ENCODE measurements at places on chromosomes 6 and 20.

DNA sequence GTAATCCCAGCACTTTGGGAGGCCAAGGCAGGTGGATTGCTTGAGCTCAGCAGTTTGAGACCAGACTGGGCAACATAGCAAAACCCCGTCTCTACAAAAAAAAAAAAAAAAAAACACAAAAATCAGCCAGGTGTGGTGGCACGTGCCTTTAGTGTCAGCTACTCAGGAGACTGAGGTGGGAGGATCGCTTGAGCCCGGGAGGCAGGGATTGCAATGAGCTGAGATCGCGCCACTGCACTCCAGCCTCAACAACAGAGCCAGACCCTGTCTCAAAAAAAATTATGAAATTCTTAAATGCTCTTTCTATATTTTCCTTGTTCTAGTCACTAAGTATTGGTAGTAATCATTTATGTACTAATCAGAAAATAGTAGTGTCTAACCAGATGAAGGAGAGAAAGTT is 30.6 kb downstream of the SYTL3 start:
- no peak for DNase-seq

- DNase-seq: no peak
These were observed 46.2 kb upstream of the ZNF184 start for GRCh38 chr6:27518881-27519795.

DNA sequence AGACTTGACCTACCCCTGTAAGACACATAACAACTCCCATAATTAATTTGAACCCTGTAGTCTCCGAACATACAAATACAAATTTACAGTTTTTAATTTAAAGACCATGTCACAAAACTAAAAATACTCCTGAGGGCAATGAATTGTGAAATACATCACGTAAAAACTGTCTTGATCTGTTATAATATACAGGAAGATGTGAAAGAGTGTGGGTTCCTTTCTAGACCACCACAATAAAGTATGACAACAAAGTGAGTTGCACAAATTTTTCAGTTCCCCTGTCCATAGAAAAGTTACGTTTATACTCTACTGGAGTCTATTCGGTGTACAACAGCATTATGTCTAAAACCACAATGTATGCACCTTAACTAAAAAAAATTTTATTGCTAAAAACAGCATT is 11.0 kb upstream of the BLOC1S5 start:
- no peak for DNase-seq

DNA sequence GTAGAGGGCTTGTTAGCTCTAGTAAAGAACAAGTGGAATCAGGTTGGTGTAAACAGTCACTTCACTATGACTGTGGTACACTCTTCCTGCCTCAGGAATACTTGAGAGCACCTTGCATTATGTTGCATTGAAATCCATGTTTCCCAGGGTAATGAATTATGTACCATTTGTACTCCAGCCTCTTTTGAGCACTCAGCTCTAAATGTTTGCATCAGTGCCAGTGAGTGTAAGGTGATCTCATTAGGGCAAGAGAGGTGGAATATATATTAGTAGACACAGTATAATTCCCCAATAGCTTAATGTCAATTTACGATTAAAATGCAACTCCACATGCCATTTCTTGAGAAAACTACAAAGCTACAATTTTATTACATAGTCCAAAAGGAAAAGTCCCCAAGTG is 319.6 kb upstream of the POU3F2 start:
- no peak for DNase-seq

- DNase-seq: no peak
These were observed 80.2 kb downstream of the CDH4 start for GRCh38 chr20:61332016-61332975.

GRCh38 chr20:59342023-59342957 is 41.9 kb downstream of the EDN3 start:
- DNase-seq: no peak

- DNase-seq: no peak
These were observed 824 bp upstream of the SCRT2 start for GRCh38 chr20:676315-676937.

DNA sequence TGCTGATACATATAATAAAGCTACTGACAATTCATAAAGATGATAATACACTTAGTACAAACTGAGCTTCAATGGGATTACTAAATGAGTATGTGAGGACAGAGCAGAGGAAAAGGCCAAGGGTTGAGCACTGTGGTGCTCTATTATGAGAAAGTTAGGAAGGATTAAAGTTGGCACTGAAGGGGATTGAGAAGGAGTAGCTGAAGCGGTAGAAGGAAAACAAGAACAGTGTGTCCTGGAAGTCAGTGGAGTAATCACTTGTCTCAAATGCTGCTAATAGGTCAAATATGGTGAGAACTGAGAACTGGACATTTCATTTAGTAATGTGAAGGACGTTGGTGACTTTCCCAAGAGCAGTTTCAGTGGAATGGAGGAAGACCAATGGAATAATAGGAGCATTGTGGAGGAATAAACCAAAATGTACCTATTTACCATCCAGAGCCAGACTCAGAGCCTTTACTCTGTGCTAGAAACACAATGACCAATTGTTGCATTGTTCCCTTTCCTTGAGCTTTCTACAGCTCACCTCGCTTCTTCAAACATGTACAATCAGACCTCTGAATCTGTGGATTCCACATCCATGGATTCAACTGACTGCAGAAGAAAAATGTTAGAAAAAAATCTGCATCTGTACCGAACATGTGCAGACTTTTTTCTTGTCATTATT is 255.9 kb downstream of the LAMA2 start:
- no peak for DNase-seq

DNA sequence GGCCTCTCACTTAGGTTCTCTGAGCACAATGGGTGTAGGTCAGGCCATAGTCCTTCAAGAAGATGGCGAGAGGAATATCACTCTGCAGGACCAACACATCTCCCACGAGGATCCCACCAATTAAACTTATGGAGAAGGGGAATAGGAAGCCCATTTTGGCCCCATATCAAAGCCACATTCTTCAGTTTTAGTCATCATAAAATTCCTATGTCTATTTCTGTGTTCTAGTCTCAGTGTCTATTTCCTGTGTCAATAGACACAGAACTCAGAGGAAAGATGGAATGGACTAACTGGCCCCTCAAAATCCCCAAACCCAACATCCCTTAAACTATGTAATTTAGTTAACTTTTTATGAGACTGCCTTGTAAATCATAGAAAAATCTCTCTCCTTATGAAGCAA is 216.8 kb downstream of the HACE1 start:
- no peak for DNase-seq

- DNase-seq: no peak
These were observed 11.2 kb downstream of the SLC22A2 start for GRCh38 chr6:160247457-160247883.

- DNase-seq: no peak
These were observed 726.6 kb downstream of the RFPL4B start for GRCh38 chr6:113073611-113074191.

GRCh38 chr6:85166114-85166741 is 283.7 kb upstream of the NT5E start:
- DNase-seq: no peak

- DNase-seq: no peak
These were observed 88.1 kb upstream of the IFNGR1 start for GRCh38 chr6:137307163-137307854.

DNA sequence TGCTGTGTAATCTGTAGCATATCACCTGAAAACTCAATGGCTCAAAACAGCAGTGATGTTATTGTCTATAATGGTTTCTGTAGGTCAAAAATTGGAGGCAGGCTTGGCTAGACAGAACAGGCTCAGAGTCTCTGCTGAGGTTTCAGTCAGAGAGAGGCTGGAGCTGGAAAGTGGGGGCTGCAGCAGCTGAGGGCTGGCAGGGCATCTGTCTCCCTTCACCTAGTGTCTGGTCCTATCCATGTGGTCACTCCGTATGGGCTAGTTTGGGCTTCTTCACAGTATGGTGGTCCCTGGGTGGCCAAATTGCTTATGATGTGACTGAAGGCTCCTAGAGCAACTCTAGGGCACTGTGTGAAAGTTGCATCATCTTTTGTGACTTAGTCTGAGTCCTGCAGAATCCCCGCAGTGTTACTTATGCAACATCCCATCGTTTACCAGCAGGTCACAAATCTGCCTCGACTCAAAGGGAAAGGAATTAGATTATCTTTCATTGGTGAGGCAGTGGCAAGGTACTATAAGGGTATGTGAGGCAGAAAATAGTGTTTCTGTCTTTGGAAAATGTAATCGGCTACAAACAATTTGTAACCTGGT is 497.0 kb downstream of the EPHA7 start:
- no peak for DNase-seq

- DNase-seq: no peak
These were observed 2.6 kb downstream of the TSPYL1 start for GRCh38 chr6:116277124-116277523.

DNA sequence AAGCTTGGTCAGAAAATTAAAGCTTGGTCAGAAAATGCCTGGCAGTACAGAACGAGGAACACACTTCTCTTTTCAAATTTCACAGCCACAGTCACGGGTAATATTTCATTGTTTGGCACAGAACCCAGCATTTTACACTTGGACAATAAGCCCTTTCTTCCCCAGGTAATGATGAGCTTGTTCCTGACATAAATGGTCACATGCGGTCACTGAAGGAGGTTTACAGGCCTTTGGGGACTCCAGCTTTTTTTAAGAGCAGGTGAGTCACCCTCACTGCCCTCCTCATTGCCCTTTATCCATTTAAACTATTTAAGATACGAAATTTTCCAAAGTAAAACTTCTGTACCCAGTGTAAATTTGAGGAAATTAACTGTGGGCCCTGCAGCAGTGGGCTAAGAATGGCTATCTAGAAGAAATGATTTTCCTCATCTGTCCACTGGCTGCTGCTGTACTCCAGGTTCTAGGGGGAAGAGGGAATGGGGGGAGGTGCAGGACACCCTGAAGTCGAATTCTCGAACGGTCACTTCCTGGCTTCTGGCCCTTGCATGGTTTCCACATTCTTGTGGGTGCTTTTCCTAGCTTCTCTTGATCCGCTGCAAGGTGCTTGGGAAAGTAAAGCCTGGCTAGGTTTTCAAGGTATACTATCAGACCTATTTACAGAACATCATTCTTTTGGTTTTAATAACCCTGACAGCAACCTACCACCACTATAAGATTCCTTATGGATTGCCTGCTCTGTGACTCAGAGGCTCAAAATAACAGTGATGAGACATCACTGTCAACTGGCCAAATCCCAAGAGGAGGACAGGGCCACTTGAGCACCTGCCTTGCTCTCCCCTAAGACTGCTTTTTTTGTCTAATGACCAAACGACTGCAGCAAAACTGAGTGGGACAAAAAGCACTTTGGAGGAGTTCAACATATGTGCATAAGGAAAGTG is 75.8 kb downstream of the PREP start:
- no peak for DNase-seq

DNA sequence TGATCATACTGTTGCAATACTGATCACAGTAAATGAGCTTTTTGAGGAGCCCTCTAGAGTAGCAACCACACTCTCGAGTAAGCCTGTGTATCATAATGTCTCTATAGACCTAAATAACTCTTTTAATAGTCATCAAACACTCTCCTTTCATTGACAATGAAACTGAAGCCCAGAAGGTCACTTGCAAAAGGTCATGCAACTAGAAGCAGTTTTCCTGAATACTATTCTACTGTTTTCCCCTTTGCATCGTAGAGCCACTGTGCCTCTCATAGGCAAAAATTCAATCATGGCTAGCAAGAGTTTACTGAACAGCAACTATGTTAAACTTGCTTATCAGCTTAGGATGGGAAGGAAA is 105.3 kb downstream of the HIVEP2 start:
- no peak for DNase-seq

DNA sequence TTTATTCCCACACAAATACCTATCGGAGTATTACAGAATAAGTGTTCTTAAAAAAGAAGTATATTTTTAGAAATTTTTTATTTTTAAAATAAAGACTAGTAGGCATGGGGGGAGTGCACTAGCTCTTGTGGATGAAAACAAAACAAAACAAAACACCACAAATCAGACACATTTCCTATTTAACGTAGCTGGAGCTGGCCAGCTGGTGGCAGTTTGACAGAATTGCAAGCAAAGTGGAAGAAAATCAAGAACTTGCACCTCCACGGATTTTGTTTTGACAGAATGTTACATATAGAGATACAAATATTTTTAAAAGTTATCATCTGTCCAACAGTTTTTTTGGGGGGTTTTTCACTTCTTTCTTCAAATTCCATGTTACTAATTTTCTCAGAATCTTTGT is 63.6 kb upstream of the SNRPB2 start:
- no peak for DNase-seq

DNA sequence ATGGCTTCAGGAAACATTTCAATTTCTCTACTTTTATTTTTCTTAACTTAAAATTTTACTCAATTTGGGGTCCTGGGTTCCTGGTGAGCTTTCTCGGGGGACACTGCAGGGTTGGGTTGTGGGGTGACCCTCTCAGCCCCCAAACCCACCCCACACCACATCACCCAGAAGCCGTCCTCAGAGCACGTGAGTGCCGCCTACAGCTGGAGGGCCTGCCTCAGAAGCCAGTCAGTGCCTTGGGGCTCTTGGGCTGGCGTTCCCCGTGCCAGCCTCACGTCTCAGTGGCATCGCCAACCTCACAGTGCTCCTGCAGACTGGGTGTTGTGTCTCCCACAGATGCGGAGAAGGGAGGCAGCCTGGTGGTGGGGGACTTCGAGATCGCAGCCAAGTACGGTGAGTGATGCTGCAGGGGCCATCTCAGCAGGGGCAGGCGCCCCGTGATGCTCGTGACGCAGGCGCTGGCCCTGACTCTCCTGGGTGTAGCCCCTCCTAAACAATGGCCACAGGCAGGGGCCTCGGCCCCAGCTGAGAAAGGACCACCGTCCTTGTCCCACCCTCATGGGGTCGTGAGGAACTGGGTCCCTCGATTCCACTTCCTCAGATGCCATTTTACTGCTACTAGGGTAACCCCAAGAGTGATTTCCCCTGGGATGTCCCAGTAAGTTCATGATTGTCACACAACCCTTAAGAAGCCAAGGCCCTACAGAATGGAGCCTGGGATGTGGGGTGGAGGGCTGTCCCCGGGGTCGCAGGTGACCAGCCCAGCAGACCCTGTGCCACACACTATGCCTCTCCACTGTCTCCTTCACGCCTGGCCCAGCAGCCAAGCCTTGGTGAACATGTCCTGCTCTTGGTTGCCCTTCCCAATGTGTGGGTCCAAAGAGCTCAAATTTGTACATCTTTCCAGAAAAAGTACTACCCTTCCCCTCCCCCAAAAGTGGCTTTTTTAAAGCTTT is 23.8 kb upstream of the PYGB start:
- no peak for DNase-seq

DNA sequence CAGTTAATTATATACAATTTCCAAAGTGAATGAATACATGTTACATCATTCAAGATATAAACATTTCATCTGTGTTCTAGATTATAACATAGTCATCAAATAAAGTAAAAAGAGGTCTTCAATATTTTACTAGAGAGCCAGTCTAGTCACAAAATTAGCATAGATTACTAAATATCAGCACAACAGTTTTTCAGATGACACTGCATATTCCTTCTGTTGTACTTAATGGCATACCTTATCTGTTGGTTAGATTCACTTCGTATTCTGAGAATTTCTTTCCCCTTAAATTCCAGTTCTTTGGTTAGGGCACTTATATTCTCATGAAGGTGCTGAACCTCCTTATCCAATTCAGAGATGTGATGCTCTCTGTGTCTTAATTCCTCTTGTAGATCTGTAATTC is 39.8 kb upstream of the MCM9 start:
- DNase-seq: no peak
